Stimulated activated CD4-positive, alpha-beta T cell treated with anti-CD3 and anti-CD28 coated beads, Interleukin-15, amount 100 ng/mL, for 1 hour (primary cell): ENCODE measurements at places on chromosomes 12 and 14.

- DNase-seq = peak; percentile 20
Observed at GRCh38 chr14:106665814-106666213, 1139.4 kb downstream of the TMEM121 start.

DNA sequence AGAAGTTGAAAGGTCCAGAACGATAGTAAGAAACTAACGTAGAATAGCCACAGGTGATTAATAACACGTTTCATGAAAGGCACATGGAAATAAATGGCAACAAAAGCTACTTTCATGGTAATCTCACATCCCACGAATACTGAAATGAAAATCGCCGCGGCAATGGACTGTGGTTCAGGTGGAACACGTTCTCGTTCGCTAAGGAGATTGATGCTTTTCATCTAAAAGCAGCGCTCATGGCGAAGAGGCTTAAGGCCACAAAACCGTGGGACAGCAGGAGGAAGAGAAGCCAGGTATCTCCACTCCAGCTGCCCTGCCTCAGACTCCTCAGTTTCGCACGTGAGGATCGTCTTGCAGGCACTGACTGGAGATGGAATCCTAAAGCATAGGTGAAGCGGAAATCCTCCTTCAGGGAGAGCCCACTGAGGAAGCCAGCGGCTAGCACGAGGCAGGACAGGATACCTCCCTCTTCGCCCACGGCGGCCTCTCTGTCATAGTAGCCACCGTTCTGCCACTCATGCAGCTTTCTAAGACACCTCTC, 696 bp upstream of the GPHN start:
- no peak for DNase-seq

- no peak for DNase-seq
Observed at GRCh38 chr12:113262710-113263109, 41.4 kb downstream of the TPCN1 start.

GRCh38 chr12:61282790-61283575, 977.2 kb upstream of the USP15 start:
- DNase-seq = no peak

GRCh38 chr12:95548056-95548538, 3.2 kb downstream of the USP44 start:
- DNase-seq = peak; percentile 20

DNA sequence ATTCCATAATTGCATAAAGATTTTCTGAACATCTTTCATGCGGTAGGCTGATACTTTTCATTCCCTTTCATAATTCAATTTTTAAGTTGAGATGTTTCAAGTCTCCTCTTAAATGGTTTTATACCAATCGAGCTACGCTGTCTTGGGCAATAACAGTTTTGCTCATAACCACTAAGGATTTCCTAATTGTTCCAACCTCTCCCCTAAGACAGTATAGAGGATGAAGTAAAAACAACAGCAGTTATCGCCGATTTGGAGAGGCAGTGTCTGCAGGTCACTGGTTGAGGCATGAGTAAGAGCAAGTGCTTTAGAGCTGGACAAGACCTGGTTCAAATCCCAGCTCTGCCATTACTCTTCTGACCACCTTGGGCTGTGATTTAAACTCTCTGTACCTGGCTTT, 6.9 kb upstream of the MED13L start:
- DNase-seq = no peak
